NCI-H524 treated with DMSO at 0.1 percent for 48 hours (cell line): ENCODE measurements at places on chromosomes 6 and 20.
A peak's percentile ranks its signal among the peaks of the same experiment; 100 is the strongest.

DNA sequence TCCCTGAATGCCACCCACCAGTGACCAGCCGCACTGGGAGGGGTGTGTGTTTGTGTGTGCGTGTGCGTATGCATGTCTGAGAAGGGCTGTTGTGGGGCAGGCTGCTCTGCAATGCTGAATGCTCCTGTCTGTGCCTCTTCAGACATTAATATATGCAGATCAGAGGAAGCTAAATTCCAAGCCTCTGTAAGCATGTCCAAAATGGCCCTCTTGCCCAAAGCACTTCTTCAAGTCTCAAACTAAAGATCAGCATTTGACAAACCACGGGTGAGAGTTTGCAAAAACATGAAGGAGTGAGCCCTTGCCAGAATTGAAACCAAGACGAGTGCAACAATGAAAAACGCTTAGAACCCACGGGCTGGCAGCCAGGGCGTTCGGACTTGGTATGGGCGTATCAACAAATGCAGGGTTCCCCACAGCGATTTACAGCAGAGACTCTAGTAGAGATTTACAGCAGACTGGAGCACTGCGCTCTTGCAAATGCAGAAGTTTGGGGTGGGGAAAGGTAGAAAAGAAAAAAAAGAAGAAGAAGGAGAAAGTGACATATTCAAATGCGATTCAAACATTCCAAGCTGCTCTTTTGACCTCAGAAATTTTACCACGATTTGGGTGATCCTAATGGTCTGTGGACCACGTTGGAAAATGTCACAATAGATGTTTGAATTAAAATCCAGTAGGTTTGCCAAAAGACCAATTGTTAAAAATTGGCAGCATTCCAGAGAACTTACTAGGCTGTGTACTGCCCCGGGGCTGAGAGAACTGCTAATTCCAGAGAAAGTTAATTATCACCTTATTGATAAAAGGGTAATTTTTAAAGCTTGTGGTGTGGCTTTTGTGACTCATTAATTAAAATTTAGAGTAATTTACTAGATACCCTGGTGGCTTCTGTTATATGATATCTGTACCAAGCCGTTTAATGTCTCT is 3.5 kb downstream of the SCML4 start:
- DNase-seq: peak; percentile 13

- DNase-seq: no peak
These were observed 439.5 kb upstream of the CDH4 start for GRCh38 chr20:60812561-60812960.

DNA sequence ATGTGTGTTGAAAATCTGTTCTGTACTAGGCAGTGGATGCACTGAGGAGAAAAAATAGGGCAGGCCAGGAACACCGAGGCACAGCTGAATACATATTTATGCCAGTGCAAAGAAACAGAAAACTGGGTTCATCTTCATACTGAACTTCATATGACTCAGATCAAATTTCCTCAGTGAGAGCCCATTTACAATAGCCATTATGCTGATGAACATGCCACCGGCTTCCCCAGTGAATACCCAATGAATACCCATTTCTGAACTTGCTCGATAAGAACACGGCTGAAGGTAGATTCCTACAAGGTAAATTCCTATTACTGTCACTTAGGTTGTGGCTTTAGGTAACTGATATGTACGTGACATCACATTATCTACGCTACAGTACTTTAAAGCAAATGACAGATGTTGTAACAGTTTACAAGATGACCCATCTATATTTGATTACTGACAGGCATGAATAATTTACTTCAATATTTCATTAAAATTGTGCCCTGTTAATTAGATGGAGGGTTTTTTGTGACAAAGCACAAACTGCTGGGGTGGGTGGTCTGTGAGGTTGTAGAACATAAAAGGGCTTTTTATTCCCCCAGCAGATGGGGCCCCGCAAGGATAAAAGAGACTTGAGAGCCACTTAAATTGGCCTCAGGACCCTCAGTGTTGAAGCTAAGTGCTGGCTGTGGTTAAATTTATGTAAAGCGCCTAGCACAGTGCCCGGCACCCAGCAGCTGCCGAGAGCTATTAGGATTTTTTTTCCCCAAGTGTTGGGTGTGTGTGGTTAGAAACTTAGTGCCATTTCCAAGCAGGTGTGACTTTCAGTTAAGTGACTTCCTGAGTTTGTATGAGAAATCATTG is 264.5 kb downstream of the CD83 start:
- peak; percentile 93 for DNase-seq

- peak; percentile 26 for DNase-seq
These were observed 26.5 kb downstream of the BCKDHB start for GRCh38 chr6:80133020-80133419.

DNA sequence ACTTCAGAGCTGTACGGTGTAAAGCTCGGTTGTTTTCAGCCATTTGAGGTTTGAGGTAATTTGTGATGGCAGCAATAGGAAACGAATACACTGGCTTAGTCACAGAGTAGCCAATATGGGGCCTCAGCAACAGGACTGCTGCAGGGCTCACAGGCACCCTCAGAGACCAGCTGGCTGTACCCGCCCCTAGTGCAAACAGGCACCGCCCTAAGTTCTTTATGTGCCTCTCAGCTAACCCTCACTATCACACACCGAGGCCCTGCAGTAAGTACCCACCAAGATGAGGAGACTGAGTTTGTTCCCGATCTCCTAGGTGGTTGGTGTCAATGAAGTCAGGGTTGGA is 11.2 kb upstream of the SERPINB9 start:
- DNase-seq: no peak

GRCh38 chr6:26121141-26122004 is 34.1 kb downstream of the HFE start:
- DNase-seq: no peak

- DNase-seq: no peak
These were observed 14.9 kb upstream of the RFPL4B start for GRCh38 chr6:112332274-112332673.

- DNase-seq: no peak
These were observed 142.2 kb upstream of the ATXN1 start for GRCh38 chr6:16903470-16903869.

DNA sequence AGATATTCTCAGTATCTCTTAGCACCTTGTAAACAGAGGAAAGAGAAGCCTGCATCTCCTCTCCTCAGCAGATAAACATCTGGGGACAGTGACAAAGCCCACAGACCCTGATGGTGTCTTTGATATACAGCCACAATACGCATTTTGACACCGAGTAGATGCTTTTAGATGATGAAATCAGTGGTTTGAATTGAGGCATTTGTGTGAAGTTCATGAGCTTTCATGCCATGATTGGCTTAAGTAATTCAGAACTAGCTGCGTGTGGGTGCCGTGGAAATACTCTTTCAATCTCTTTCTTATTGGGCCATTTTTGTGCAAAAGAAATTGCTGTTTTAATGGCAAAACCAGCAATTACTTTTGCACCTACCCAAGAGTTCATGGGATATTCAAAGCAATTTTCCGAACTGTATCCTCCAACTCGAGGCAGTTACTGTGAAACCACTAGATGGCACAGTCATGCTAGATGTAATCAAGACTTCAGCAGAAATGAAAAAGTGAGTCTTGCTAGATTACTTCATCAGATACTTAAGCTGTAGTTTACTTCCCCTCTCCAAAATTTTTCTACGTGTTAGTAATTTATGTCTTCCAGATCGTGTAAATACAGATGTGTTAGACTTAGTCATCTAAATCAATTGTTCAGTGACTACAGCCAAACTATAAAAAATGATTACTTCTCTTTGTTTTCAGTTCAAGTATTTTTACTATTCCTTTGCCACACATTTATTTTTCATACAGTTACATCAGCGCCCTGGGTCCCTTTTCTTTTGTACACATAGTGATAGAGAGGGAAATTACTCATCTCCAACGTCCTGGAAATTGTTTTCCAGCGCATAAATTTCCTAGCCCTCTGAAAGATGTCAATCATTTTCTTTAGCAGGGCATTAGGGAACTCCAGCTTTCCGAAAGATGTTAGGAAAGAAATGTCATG is 49.4 kb downstream of the IYD start:
- peak; percentile 50 for DNase-seq

DNA sequence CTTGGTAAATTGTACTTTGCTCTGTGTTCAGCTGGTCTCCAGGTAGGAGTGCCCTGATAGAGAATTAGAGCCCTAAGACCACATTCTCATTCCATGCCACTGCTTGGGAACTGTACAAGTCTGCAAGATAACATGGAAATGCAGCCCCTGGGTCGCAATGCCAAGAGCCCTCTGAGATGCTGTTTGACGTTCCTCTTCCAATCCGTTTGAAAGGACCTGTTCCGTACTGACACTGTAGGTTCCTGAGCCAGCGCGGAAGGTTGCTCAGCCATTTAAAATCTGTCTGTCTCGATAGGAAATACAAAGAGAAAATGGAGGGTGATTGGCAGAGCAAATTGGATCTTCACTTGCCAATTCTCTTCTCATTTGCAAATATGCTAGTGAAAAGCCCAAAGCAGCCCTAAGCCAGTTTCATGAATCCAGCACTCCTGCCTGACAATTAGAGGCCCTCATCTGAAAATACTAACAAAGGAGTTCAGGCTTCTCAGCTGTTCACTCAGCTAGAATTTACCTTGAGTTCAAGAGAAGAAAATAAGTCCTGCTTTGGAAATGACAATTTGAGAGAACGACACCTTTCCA is 100.6 kb upstream of the AFDN start:
- no peak for DNase-seq

GRCh38 chr20:12925210-12925755 is 83.5 kb upstream of the SPTLC3 start:
- DNase-seq: peak; percentile 76

DNA sequence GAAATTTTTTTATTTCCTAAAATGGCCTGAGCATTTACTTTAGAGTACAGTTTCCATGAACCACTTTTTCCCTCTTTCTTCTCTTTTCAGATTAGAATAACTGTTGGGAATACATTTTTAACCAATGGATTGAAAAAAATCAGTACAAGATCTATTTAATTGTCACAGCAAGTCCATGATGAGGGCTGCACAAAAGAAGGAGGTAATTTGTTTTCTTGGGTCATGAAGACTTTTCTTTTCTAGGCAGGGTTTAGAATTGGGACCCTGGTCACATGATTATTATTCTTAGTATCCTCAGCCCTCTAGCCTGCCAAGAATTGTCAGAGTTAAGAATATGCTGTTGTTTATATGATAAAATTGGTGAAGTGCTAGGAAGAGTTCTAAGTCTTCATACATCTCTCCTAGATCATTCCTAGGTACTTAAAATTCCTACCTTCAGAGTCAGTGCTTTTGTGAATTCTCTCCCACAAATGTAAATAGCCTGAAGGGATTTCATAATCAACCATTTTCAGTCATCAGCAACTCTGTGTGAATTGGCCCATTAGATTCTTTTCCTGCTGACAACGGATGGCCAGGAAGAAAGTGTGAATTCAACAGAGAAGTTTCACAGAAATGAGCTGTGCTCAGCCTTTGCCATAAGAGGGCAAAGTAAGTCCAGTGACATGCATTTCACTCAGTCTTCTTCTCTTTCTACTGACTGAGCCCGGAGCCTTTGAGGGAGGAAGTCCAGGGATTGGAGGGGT is 32.4 kb upstream of the TPBG start:
- no peak for DNase-seq

DNA sequence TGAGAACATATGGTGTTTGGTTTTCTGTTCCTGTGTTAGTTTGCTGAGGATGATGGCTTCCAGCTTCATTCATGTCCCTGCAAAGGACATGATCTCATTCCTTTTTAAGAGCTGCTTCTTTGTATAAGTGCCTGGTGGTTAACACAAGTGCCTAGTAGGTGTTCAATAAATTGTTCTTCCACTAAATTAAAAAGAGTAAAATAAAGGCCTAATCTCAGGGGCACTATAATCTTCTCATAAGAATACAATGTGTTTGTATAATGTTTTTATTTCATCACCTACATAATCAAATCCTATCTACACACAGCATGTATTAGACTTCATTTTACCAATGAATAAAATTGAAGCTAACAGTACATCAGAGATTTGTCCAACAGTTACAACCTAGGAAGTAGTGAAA is 252.7 kb downstream of the KHDC1L start:
- DNase-seq: peak; percentile 61

DNA sequence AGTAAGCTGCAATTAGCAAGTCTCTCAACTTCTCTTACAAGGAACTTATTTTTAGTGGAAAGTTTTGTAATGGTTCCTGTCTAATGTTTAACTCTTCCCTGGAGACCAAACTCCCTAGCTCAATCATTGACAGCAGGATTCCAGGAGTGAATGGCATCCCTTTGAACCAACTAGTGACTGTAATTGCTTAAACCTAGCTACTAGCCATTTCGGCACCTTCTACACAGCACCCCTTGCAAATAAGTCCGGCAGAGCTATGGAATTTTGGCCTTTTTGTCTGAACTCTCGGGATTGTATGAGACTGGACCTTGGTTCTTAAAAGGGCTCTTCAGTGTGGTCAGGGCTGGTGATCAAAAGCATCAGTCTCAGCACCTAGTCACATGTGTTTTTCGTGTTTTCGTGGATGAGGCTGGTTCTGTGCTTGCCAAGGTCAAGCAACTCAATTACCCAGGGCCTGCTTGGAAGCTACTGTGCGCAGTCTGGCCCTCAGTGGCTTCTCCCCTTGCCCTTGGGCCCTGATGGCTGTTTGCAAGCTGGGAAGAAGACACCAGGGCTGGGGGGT is 135.3 kb upstream of the NEDD9 start:
- DNase-seq: no peak

GRCh38 chr6:154432533-154433476 is 76.2 kb upstream of the IPCEF1 start:
- no peak for DNase-seq

DNA sequence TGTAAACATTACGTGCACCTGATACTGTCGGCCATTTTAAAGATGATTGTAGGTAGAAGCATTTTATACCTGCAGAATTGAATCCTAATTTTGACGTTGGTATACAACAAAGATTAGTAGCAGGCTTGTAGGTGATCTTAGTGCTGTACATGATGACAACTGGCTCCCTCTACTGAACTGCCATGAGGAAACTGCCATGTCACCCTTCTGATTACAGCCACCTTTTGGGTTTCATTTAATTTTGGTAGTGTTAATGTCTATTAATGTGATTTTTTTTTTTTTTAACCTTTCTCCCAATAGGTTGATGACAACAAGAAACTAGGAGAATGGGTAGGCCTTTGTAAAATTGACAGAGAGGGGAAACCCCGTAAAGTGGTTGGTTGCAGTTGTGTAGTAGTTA is 2.3 kb downstream of the RPS12 start:
- DNase-seq: no peak

GRCh38 chr6:129871221-129871620 is 10.1 kb upstream of the TMEM244 start:
- DNase-seq: no peak

- DNase-seq: no peak
These were observed 948 bp upstream of the DNAJC5 start for GRCh38 chr20:63893999-63894357.

DNA sequence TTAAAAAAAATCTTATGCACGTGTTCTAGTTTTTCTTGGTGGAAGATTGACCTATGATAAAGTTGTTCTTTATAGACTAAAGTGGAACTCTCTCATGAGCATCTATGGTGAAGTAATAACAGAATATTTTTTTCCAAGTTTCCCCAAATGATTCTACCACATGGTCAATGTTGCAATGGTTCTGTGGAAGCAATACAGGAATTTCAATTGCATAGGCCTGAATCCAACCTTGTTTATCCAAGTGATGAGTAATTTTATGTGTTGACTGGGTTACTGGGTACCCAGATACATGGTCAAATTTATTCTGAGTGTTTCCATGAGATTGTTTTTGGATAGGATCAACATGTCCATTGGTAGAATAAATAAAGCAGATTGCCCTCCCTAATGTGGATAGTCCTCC is 581.5 kb downstream of the MMUT start:
- DNase-seq: no peak
